ENCODE measurements at places on chromosomes 12 and 14. TPM values are rescaled to one million over a fixed set of nuclear protein-coding genes. Genes with fewer than 3 reads are reported as not detected.

DNA sequence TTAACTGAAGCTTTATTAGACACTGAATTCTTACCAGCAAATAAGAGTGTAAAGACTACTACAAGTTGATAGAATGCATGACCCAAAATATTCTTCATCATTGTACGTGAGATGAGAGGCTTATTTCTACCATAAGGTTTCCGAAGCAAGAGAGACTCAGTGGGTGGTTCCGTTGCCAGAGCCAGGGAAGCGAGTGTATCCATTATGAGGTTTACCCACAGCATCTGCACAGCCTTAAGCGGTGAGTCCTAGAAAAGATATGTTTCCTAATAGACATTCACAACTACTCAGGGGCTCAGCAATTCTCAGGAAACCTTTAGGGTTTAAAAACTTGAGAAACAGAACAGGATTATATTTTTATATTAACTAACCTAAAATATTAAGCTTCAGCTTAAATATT is 77.8 kb upstream of the POC1B start:
- H3K4me3 ChIP-seq: no peak overlapping the region
- H3K36me3 ChIP-seq: peaks cover 45% of the 10 kb centered on the region
- DNase-seq: no peak
- no peak overlapping the region for H3K27ac ChIP-seq
- H3K4me1 ChIP-seq: peaks cover 2% of the 10 kb centered on the region
- H3K27me3 ChIP-seq: no peaks in the 10 kb centered on the region

DNA sequence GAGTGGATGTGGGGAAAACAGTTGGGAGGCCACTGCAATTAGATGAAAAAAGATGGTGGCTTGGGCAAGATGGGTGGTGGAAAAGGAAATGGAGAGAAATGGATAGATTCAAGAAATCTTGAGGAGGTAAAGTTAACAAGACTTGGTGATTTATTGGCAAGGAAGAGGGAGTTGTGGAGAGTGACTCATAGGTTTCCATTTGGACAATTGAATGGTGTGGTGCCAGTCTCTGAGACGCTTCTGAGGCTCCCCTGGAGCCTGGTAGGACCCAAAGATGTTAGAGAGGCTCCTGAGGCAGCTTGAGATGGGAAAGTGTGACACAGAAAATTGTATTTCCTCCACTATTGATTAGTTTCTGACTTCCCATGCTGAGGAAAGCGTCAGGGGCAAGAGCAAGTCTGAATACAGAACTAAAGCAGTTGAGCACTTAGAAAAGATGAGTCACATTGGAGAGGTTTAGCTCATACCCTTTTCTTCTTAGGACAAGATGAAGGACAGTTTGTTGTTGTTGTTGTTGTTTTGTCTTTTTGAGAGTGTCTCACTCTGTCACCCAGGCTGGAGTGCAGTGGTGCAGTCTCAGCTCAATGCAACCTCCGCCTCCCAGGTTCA is 4.5 kb downstream of the PRPF40B start:
- no peaks in the 10 kb centered on the region for H3K36me3 ChIP-seq
- peaks cover 11% of the 10 kb centered on the region for H3K27me3 ChIP-seq
- peaks cover 6% of the 10 kb centered on the region for H3K4me1 ChIP-seq
- no peak overlapping the region for H3K4me3 ChIP-seq
- no peak overlapping the region for H3K27ac ChIP-seq

The TSPAN9 gene
- not detected for total RNA-seq

DNA sequence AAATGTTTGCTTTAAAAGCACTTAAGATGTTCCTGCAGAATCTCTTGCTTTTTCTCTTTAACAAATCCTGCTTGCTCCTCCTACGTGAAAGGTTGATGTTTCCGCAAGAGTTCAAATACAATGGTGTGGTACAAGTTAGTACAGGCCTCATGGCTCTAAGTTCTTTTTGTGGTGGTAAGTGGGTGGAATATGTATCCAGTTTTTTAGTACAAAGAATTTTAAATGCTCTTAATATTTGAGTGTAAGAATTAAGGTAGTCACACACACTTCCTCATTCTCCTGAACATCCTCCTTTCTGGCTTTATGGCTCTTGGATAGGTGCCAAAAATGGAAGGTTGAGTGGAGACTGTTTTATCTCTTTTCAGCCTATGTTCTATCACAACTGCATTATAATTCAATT is 1.8 kb downstream of the OTOGL start:
- no peak overlapping the region for H3K27ac ChIP-seq
- H3K36me3 ChIP-seq: no peaks in the 10 kb centered on the region
- no peaks in the 10 kb centered on the region for H3K4me1 ChIP-seq
- no peak overlapping the region for H3K4me3 ChIP-seq
- H3K27me3 ChIP-seq: no peaks in the 10 kb centered on the region

DNA sequence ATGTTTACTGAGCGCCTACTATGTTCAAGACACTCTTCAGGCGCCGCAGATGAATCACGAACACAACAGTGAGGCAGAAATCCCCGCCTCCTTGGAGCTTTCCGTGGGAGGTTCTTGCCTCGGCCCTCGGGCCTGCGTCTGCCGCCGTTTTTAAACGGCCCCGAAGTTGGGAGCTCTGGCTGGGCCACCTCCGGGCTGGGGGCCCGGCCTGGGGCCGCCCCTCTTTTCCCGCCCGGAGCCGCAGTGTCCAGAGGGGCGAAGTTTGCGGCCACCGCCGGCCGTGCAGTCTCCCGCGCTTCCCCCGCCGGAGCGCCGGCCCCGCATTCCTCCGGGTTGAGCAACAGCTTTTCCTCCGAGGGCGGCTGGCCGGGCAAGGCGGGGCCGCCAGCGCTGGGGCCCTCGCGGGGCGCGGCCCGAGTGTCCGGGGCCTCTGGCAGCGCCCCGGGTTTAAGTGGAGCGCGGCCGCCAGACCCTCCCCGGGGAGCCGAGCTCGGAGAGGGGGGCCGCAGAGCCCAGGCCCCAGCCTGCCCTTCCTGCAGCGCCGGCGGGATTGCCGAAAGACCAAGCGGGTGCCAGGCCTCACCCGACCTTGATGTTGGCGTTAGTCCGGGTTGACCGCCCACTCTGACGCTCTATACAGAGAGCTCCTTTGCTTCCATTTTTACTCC is 18.7 kb upstream of the CTDSP2 start:
- H3K27ac ChIP-seq: no peak overlapping the region
- H3K36me3 ChIP-seq: no peaks in the 10 kb centered on the region
- peak overlapping the region; percentile 64 for H3K4me3 ChIP-seq
- DNase-seq: peak; percentile 65
- H3K27me3 ChIP-seq: peaks cover 21% of the 10 kb centered on the region

The COX8C gene
- not detected for total RNA-seq

The APOF gene
- not detected for total RNA-seq

DNA sequence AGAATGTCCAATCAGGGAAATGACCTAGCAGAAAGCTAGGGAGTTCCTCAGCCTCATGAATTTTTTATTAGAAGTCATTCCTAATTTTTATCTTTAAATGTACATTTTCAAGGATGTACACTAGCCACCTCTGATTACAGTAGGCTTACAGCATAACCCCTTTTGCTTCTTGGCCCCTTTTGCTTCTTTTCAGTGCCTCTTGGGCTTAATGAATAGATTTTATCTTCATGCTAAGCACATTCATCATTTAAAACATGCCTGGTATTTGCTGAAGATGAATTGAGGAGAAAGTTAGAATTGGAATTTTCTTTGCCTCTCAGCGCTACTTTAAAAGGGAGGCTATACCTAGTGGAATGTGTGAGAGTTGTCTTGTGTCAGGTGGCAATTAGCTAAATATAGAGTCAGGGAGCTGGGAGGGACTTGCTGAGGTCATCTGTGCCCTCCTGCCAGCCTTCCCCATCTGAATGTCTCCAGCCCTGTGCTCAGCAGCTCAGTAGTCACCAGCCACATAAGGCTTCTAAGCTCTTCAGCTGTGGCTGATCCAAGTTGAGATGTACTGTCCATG is 132.1 kb downstream of the SAMD4A start:
- H3K4me1 ChIP-seq: peaks cover 5% of the 10 kb centered on the region
- DNase-seq: no peak
- H3K36me3 ChIP-seq: no peaks in the 10 kb centered on the region

DNA sequence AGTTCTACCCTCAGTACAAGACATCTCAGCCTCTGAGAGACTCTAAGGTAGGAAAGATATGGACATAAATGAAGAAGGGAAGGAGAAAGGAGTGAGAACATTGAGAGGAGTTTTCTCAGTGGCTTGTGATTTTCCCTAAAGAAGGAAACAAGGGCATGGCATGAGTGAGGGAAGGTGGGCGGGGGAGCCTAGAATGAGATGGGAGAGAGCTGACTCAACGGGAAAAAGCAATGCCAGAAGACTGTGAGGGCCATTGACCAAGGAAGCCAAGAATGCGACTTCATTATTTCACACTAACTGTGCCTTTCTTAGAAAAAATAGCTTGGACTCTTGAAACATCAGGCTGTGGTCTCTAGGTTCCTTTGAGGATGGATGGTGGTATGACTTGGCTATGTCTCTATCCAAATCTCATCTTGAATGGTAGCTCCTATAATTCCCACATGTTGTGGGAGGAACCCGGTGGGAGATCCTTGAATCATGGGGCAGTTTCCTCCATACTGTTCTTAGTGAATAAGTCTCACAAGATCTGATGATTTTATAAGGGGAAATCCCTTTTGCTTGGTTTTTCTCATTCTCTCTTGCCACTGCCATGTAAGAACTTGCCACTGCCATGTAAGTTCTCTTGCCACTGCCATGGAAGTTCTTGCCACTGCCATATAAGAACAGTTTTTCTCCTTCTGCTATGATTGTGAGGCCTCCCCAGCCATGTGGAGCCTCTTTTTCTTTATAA is 279.6 kb downstream of the NUAK1 start:
- H3K27ac ChIP-seq: no peak overlapping the region
- H3K4me1 ChIP-seq: no peaks in the 10 kb centered on the region
- H3K27me3 ChIP-seq: no peaks in the 10 kb centered on the region
- H3K4me3 ChIP-seq: no peak overlapping the region
